ENCODE measurements at places on chromosomes 5 and 9.
A peak's percentile ranks its signal among the peaks of the same experiment; 100 is the strongest.

GRCh38 chr9:88738709-88739108 is 203.7 kb downstream of the NXNL2 start:
- no peak for DNase-seq

DNA sequence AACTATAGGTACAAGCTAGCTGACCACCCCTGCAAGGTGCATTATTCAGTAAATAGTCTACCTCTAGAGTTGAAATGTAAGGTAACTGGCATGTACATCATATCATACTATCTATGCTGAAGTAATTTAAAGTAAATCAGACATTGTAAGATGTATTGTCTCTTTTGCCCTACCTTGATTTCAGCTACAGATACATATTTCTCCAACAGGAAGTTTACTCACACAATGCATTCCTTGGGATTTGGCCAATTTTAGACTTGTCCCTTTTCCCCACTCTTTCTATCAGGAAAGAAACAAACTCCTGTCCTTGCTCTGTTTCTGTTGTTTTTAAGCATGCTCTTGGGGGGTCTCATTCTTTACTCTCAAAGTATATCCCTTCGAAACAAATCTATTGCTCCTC is 58.5 kb upstream of the TSLP start:
- DNase-seq, result no peak

- no peak for DNase-seq
Measured at GRCh38 chr5:85453026-85453349, 1068.3 kb upstream of the EDIL3 start.

DNA sequence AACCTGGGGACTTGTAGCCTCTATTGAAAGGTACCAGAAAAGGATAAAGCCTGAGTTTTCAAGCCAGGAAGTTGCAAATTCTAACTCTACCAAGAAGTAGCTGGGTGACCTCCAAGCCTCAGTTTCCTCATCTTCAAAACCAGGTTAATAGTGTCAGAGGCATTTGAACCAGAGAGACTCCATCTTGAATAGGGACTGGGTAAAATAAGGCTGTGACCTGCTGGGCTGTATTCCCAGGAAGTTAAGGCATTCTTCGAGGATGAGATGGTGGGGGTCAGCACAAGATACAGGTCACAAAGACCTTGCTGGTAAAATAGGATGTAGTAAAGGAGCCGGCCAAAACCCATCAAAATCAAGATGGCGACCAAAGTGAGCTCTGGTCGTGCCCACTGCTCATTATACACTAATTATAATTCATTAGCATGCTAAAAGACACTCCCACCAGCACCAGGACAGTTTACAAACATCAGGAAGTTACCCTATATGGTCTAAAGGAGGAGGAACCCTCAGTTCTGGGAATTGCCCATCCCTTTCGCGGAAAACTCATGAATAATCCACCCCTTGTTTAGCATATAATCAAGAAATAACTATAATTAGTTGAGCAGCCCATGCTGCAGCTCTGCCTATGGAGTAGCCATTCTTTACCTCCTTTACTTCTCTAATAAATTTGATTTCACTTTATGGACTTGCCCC is 3.8 kb upstream of the SERINC5 start:
- no peak for DNase-seq

- no peak for DNase-seq
Measured at GRCh38 chr5:141032626-141033025, 18.5 kb upstream of the PCDHB1 start.

- DNase-seq, result peak; percentile 77
Measured at GRCh38 chr9:137149942-137150616, 11.1 kb downstream of the GRIN1 start.

Measured in NCI-H2081 (cell line).